ENCODE measurements at places on chromosomes 1 and 21.

- no peak for DNase-seq
These were observed 614.3 kb downstream of the NCAM2 start for GRCh38 chr21:21612466-21612865.

DNA sequence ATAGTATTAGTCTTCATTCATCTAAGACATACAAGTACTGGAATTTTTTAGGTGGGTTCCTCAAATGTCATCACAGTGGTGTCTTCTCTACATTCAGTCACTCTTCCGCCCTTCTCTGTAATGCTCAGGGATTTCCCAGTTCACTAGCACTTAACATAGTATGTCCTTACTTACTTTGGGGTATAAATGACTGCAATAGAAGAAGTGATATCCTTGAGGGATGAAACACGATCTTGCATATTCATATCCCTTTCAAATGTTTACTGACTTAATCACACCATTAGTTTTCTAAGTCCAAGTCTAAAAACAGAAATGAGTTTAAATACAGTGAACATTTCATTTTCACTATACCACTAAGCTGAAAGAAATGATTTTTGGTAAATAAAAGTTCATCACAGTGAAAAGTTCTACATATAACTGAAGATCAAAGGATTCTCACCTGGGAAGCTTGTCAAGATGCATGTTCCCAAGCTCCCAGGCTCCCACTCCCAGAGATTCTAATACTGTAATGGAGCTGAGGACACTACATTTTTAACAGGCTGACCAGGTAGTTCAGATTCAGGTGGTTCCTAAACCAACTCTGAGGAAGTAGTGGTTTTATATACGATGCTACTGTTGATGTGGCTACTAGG is 29.7 kb downstream of the MRPL39 start:
- DNase-seq, result no peak

- no peak for DNase-seq
These were observed 15.3 kb upstream of the RNF187 start for GRCh38 chr1:228471762-228472398.

DNA sequence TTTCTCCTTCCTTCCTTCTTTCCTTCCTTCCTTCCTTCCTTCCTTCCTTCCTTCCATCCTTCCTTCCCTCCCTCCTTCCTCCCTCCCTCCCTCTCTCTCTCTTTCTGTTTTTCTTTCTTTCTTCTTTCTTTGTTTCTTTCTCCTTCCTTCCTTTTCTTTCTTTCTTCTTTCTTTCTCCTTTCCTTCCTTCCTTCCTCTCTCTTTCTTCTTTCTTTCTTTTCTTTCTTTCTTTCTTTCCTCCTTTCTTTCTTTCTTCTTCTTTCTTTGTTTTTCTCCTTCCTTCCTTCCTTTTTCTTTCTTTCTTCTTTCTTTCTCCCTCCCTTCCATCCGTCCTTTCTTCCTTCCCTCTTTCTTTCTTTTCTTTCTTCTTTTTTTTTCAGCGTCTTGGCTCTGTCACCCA is 18.1 kb upstream of the IL19 start:
- no peak for DNase-seq

DNA sequence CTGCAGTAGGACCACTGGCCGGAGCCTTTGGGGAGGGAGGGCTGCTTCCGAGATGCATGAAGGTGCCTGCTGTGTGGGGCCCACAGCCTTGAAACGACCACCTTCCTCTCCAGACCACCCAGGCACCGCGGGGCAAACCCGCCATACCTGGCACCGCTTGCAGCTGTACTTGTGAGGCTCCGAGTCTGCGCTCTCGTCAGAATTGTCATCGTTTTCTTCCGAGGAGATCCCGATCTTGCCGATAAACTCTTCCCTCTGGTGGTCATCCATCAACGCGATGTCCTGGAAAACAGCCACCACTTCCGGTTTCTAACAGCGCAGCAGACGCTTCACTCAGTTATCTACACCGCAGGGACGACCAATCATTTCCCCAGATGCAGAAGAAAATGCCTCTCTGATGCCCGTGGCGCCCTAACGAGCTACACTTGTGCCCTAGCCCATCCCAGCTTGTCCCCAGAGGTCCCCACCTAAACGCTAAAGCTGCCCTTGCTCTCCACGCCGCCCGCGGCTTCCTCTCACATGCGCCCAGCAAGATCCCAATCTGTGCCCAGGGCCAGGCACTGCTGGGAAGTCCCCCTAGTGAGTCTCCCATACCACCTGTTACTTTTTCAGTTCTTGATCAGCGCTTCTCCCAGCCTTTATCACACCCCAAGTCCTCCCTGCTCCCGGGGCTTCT is 55.0 kb upstream of the RIPK4 start:
- no peak for DNase-seq

DNA sequence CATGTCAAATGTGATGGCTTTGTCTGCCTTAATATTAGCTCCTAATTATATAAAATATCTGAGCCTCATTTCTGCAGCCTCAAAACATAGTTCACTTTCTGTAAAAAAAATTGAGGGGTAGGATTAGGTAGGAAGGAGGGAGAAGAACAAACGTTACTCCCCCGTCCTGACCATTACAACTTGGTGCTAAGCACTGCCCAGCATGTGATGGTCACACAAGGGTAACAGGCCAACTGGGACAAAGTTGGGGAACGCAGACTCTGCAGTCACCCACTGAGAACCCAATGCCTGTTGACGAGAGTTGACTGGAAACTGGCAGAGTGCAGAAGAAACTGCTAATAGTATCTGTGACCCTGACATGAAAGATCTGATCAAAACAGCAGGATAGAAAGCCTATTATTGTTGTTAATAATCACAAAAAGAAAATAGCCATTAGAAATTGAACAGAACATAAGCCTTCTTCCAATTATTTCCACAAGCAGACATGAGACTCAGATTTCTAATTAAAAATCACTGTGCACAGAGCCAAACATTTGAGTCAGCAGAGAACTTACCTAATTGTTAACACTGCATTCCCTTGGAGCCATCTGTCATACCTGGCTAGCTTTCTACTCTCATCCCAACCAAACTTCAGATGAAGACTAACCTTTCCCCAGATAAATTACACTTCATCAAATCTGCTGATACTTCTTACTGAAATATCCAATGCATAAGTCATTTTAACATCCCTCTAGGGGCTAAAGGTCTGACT is 5.5 kb downstream of the SORT1 start:
- no peak for DNase-seq

- DNase-seq, result no peak
These were observed 21.5 kb upstream of the TMCO2 start for GRCh38 chr1:40226192-40226591.

DNA sequence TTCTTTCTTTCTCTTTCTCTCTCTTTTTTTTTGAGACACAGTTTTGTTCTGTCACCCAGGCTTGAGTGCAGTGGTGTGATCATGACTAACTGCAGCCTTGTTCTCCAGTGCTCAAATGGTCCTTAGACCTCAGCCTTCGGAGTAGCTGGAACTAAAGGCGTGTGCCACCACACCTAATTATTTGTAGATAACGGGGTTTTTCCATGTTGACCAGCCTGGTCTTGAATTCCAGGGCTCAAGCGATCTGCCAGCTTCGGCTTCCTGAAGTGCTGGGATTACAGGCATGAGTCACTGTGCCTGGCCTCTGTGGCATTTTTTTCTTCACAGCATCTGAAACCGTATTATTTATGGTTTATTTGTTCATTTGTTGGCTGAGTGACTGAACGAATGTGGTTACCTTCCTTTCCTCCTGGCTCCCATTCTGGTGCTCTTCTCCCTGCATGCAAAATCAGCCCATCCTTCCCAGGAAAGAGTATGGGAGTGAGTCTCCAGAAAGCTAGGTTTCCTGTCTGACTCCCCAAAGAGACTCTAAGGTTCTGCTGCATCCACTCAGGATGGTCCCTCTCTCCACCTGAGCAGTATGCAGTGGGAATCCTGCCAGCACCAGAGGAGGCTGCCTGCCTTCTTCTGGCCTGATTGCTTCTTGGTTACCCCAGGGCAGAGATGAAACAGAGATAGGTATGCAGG is 155.0 kb upstream of the BEND5 start:
- DNase-seq, result no peak

GRCh38 chr1:40876891-40877290 is 14.7 kb upstream of the CITED4 start:
- DNase-seq, result no peak

DNA sequence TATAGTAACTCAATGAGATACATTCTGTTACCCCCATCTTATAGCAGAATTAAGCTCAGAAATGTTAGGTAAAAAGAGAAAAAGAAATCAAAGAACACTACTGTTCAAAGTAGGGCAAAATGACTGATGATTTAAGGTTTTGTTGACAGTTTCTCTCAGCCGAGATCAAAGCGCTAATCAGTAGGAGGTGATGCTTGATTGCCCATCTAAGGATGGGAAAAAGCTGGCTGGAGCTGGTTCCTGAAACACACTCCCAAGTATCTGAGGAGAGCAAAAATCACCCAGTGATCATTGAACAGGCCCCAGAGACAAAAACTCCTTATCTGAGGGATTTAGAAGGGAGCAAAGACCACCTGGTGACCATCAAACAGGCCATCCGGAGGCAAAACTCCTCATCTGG is 64.5 kb upstream of the CSF1 start:
- no peak for DNase-seq

- DNase-seq, result no peak
These were observed 32.3 kb downstream of the PCAT6 start for GRCh38 chr1:202843081-202843480.

GRCh38 chr1:159056069-159056698 is 20.4 kb downstream of the AIM2 start:
- DNase-seq, result no peak

DNA sequence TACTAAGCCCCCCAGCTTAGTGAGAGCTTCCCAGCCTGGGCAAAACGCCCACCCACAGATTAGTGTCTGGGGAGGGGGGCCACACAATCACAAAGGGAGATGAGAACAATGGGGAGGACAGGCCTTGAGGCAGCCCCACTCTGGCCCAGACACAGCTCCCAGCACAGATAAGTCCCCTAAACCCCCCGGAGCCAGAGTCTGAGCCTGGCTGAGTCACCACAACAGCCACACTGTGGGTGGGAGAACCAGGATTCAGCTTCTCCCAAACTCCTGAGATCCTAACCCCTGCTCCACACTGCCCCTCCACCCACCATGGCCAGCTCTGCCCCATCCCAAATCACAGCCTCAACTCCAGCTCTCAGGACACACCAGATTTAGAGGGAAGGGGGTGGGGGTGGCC is 4.2 kb downstream of the NECTIN4 start:
- no peak for DNase-seq

DNA sequence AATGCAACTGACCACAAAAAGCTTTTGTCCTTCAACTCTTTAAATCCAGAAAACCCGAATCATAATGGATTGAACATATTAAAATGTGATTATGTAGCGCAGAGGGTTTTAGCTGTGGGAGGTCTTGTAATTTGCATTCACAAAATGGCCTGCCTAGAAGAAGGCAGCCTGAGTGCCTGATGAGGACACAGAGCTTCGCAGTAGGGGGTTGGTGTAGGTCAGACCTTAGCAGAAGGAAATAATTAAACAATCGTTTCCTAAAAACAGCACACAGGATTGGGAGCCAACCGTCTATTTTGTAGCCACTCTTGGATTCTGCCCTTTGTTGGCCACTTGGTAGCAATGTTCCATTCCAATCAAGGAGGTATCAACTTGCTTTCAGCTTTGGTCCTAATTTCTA is 195.7 kb upstream of the KIAA0040 start:
- DNase-seq, result no peak

DNA sequence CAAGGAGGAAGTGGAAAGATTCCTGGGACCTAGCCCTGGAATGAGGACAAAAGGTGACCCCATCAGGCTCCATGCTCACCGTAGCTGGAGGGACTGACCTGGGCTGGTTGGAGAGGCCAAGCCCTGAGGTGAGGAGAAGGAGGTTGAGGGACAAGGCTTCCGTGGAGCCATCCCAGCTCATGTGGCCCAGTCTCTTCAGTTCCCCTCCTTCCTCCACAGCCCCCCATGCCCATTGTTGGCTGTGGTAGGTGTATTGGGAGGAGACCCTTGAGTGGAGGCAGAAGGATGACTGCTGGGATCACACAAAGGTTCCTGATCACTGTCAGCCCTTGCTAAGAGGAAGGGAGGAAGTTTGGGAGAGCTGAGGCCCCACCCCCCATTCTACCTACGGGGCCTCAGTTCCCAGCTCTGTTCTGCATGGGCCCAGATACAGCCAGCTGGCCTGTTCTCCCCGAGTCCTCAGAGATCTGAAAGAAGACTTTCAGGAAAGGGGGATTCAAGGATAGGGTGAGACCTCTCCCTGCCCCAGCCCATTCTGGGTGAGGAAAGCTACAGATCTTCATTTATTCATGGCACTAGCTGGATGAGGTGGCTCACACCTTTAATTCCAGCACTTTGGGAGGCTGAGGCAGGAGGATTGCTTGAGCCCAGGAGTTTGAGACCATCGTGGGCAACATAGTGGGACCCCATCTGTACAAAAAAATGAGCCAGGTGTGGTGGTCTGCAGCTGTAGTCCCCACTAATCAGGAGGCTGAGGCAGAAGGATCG is 17.3 kb downstream of the RHBG start:
- no peak for DNase-seq

- DNase-seq, result no peak
These were observed 1.2 kb downstream of the SPRR2B start for GRCh38 chr1:153070243-153070642.

DNA sequence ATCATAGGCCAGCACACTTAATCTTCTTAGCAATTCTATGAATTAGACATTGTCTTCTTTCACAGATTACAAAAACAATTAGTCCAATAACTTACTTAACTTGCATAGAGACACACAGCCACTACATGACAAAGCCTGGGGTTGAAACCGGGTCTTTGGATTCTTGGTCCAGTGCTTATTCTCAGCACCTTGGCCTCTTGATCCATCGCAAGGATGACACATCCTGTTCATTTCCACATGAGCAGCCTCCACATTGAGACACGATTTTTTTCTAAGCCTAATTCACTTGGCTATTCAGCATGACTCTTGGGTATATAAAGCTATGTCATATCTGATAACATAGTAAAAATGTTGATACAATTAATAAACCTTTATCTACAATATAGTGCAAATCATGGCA is 221.0 kb upstream of the FOXD3 start:
- no peak for DNase-seq
